ENCODE measurements at places on chromosomes 5 and 9. TPM values are rescaled to one million over a fixed set of nuclear protein-coding genes. Genes with fewer than 3 reads are reported as not detected.

- DNase-seq: no peak
Measured at GRCh38 chr5:172722327-172722815, 48.6 kb downstream of the DUSP1 start.

DNA sequence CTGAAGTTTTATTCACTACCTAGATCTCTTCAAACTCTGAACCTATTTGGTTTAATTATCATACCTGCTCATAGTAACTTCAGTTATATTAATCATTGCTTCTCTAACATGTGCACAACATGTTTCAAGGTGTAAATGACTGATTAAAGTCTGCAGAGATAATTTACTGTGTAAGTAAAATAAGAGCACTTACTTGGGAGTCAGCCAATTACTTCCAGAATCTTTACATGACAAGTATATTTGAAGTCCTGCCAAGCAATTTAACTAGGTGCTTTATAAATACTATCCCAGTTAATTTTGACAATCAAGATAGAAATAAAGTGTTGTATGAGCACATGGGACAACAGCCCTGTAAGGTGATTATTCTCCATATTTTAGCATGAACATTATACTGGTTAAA, 109.9 kb downstream of the RFX3 start:
- no peak for DNase-seq

GRCh38 chr9:91143642-91144041, 218.1 kb downstream of the AUH start:
- no peak for DNase-seq

- no peak for DNase-seq
Measured at GRCh38 chr5:56465769-56466135, 232.6 kb upstream of the ANKRD55 start.

Gene NR5A1
- not detected for total RNA-seq

Gene ECM2
- total RNA-seq: not detected

Gene BHMT2
- 53.9 TPM for total RNA-seq

Gene PDGFRB
- total RNA-seq: 16.3 TPM
